Epithelial cell of prostate (primary cell): ENCODE measurements at places on chromosomes 16 and 17.
A peak's percentile ranks its signal among the peaks of the same experiment; 100 is the strongest.

- no peak for DNase-seq
Observed at GRCh38 chr16:85190572-85190971, 78.3 kb upstream of the CIBAR2 start.

DNA sequence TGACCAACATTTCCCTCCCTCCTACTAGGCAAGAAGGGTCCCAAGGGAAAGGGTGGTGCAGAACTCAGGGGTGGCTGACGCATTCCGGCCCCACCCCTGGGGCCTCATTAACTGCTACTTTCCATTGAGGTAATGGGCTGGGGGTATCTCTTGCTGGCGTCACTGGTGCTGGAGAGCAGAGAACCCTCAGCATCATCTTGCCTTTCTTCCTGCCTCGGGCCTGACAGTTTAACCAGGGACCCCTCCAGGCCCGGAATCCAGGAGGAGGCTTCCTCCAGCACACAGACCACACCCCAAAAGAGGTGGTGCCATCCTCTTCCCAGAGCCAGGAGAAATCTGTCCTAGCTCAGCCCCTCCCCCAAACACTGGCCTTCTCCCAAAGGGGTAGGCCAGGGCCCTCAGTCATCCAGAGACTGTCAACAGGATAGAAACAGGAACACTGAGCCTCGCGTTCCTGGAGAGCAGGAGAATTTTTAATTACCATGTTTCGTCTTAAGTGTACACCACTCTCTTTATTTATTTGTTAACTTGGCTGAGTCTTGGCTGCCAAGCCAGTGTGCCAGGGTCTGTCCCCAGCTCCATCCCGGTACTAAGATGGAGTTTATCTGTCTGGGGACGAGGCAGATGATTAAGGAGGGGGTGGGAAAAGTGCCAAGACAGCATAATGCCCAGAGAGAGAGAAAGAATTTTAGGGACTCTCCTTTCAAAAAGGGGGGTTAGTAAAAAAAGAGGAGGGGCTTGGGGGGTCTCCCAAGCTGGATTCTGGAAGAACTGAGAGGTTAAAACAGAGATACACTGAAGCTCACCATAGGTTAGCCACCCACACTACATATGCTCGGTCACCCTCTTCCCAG is 5.1 kb downstream of the ETV4 start:
- DNase-seq, result no peak

GRCh38 chr17:4850246-4850645 is 17.1 kb downstream of the MINK1 start:
- peak; percentile 64 for DNase-seq

- DNase-seq, result no peak
Observed at GRCh38 chr16:80466024-80466987, 74.5 kb upstream of the DYNLRB2 start.

DNA sequence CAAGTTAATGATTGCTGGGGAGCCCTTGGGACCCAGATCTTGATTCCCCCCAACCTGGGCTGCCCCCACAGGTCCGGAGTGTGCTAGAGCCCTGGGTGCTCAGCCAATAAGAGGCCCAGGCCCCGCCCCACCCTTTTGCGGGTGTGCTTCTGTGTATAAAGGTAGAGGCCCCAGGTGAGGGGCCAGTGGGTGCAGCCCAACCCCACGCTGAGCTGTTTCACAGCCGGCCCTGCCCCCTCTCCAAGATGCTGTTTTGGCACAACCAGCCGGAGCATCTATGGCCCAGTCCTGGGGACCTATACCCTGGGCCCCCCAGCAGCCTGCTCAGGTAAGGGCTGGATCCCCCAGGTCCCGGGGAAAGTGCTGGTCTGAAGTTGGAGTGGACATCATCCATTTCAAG is 11.8 kb upstream of the STAC2 start:
- no peak for DNase-seq

DNA sequence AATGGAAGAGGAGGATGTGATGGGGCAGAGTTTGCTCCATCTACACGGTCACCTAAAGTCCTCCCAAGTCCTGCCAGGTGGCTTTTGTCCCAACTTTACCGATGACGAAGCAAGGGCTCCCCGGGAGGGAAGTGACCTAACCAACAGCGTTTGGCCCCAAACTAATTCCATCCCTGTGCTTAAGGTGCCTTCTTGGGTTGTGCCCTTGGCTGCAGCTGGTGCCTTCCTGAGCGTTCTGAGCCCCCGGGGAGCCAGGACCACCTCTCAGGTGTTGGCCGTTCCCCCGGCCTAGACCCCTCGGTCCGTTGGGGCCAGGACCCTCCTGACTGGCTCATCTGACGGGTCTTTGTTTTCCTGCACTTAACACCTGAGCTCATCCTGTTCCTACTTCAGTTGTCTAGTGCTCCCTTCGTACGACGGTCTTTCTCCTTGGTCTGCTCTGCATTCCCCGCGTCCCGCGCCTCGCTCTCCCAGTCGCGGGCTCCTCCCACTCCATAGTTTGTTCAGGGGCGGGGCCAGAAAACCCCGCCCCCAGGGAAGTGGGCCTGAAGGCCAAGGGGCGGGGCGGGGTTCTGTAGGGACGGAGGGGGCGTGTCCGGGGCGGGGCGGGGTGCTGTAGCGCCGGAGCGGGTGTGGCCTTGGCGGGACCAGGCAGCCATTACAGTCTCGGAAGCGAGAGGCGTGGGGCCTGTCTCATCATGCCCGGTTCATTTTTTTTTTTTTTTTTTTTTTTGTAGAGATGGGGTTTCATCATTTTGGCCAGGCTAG is 822 bp upstream of the ZSCAN10 start:
- DNase-seq, result peak; percentile 65

- DNase-seq, result no peak
Observed at GRCh38 chr17:73126716-73127473, 34.4 kb upstream of the SLC39A11 start.

DNA sequence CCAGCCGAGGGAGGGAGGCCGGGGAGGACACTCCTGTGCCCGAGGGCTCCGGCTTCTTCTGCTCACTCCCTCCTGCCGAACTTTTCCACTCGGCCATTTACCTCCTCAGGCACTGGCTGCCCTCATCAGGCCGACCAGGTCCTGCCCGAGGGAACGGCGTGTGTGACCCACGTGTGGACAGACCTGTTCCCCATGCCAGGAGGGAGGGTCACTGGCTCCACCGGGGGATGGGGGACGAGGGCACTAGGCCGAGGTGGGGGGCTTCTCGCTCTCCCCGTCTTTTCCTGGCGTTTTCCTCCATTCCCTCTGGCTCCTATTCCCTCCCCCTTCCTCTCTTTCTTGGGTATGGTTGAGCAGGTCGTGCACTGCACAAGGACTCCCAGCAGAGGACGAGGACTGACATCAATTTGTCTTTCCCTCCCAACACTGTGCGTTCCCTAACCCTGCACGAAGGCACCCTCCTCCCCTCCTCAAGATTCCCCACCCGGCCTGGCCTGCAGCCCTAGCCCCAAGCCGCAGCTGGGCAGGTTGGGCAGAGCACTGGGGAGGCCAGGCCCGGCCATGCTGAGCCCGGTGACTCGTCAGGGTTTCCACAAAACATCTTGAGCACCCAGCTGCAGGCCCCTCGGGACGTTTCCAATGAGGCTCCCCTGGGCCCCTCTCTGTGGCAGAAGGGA is 3.2 kb upstream of the IL17C start:
- no peak for DNase-seq

DNA sequence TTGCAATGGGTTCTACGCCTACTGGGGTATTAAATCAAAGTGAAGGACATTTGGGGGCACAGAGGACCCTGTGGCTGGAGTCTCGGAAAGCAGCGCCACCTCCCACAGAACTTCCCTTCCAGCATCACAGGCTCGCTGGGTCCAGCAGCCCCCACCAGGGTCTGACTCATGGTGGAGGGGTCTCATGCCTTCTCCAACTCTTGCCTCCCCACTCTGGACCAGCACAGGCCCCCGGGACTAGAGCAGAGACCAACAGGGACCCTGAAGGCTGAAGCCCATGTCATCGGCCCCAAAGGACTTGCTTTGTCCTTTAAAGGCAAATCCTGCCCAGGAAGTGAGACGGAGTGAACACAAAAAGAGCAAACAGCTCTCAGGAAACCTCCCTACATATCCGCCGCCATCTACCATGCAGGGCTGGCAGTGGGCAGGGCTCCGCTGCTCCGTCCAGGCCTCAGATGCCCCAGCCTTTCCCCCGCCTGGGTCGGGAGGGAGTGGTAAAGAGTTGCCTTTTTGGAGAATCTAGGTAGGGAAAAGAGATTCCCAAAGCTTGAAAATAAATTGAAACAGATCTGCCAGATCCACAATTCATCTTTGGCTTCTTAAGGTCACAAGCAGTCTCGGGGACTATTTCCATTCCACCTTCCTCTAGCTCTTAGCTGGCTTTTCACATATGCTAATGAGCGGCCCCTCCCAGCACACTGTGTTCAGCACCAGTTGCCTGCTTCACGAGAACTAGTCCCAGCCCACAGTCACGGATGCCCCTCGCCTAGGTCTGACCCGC is 2.1 kb upstream of the GPRC5C start:
- no peak for DNase-seq

- DNase-seq, result no peak
Observed at GRCh38 chr17:80704894-80705293, 160.3 kb downstream of the RPTOR start.

DNA sequence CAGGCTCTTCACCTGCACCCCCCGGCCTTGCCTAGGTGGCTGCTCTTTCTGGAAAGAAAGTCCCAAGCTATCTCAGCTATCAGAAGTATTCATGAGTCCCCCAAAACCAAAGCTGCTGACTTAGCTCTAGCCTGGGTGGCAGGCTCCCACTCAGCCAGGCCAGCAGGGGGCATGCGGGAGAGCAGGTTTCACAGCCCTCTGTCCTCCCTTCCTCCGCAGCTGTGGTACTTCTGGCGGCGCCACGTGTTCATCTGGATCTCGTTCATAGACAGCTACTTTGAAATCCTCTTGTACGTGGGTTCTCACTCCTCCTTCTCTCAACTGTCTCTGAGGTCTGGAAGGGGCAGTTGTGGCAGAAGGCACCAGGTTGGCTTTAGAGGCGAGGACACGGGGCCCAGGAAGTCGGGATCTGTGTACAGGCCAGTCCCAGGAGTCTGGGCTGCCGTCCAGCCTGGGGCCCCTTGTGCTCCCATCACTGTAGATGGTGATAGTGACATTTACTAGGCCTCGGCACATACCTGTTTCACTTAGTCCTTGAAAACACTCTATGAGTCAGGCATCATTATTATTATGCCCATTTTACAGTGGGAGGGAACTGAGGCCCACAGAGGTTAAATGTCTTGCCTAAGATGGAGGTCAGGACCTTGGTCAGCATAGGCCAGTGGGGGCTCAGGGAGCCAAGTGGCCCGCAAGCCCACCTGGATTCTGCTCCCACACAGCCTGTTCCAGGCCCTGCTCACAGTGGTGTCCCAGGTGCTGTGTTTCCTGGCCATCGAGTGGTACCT is 12.9 kb downstream of the TRPV2 start:
- no peak for DNase-seq

DNA sequence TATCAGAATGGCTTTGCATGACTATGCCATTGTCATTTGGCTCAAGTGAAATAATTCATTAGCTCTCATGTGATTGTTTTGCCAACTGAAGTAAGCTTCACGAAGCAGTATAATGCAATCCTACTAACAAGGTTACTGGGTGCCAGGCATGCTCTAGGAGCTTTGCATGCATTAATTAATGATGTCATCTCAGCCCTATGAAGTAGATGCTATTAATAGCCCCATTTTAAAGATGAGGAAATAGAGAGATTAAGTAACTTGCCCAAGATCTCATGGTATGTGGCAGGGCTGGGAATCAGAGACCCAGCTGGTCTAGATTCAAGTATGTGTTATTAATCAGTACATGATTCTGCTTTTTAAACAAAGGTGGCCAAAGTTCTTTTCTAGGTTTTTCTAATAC is 14.1 kb downstream of the KRT39 start:
- peak; percentile 95 for DNase-seq

DNA sequence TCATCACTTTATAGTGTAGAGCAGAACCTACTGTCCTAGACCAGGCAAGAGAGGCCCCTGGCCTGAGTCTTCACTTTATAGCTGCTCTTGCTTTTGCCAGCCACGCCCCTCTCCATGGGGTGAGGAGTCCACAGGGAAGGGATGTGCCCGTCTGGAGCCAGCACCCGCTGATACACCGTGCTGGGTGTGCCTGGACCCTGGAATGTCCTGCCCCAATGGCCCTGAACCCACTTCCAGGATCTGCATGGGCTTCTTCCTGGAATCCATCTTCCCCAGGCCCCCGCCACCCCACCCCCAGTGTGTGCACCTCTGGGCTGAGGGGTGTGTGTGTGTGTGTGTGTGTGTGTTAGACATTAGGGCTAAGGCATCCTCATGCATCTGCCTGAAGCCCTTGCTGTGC is 44.9 kb downstream of the MEOX1 start:
- DNase-seq, result no peak
